ENCODE measurements at places on chromosomes 2 and 18.

GRCh38 chr2:138435701-138436100 is 65.9 kb upstream of the SPOPL start:
- DNase-seq = no peak

DNA sequence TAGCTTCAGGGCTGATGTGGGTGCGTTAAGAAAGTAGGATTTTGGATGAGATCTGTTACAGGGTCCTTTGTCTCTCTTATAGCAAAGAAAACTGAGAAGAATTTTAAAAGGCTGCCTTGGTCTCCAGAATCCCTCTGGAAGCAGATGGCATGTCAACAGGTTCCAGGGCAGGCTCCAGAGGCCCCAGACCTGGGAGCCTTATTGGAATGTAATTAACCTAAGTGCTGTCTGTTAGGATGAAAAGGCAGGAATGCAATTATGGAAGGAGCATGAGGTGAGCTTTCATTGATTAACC is 97.2 kb upstream of the PKDCC start:
- DNase-seq = no peak

DNA sequence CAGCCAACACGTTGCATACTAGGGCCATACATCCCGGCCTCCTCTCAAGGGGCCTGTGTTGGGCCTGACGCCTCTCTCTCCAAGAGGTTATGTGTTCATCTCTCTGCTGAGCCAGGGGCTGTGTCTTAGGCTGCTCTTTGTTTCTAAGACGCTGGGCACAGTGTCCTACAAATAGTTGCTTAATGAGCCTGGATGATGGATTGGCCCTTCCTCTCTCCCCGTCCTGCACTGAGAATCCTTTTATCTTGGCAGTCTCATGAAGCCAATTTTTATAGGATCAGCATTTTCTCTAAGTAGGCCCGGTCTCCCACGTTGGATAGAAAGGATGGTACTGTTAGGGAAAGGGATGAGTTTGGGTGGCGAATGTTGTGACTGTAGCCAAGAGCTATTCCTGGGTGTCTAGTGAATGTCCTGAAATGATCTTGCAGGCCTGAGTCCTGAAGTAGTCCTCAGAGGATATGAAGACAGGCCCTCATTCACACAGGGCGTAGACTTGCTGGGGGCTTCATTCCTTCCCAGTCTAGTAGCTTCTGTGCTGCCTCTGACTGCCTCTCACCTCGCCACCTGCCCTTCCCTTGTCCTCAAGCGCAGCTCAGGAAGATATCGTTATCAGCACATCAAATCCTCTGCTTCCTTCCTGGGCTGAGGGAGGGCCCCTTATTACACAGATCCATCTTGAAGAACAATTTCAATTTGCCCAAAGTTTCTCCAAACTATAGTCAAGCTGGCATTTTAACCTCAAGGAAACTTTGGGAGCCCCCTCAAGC is 8.8 kb downstream of the LBH start:
- DNase-seq = no peak

DNA sequence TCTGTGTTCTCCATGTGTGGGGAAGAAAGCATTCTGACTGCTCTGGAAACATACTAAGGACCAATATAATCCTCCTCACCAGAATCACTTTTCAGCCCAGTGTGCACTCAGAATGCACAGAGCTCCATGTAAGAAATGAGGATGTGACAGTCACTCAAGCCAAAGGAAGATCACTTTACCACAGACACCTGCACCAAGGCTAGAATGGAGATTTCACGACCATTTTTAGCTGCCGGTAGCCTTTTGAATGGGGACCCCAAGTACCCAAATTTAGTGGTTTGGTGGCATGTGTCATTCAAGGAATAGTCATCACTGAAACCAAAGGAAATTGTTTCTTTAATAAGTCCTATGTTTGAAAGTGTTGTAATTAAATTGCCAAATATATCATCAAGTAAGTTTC is 613.2 kb upstream of the ACVR2A start:
- DNase-seq = no peak

DNA sequence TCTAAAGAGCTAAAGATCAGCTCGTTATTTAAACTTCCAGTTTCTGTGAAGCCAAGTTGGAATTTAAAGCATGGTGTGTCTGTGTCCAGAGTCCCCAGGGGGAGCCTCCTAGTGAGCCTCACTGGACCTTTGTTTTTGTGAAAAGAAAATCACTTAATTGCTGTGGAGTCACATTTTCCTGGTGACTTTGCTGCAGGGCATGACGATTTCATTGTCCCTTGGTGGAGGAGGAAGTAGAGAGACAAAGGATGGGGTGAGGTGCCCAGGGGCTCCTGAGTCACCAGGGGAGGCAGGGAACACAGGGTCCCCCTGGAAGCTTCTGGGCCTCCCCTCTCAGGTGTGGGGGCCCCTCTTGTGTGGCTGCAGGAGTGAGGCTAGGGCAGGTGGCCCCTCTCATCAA is 19.7 kb downstream of the ATP6V1C2 start:
- DNase-seq = no peak

DNA sequence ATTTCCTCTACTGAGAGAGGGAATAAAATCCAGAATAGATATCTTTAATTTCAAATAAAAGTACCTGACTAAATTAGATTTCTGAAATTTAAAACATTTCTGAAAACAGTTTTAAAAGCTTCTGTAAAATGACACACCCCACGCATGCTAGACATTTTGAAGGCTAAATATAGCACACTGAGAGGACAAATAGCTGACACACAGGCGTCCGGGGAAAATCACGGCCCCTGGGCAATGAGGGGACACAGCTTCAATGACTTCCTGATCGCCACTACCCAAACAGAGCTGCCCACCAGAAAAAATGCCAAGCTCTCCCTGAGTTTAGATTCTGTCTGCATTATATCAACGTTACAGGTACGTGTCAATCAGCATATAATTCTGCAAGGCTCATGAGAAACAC is 10.9 kb downstream of the TBC1D8 start:
- no peak for DNase-seq

GRCh38 chr2:210503725-210504191 is 27.2 kb upstream of the LANCL1 start:
- DNase-seq = peak; percentile 49

GRCh38 chr2:207926989-207927300 is 98.4 kb downstream of the PLEKHM3 start:
- no peak for DNase-seq

- DNase-seq = no peak
Measured at GRCh38 chr2:196801674-196802261, 2.3 kb upstream of the GTF3C3 start.

DNA sequence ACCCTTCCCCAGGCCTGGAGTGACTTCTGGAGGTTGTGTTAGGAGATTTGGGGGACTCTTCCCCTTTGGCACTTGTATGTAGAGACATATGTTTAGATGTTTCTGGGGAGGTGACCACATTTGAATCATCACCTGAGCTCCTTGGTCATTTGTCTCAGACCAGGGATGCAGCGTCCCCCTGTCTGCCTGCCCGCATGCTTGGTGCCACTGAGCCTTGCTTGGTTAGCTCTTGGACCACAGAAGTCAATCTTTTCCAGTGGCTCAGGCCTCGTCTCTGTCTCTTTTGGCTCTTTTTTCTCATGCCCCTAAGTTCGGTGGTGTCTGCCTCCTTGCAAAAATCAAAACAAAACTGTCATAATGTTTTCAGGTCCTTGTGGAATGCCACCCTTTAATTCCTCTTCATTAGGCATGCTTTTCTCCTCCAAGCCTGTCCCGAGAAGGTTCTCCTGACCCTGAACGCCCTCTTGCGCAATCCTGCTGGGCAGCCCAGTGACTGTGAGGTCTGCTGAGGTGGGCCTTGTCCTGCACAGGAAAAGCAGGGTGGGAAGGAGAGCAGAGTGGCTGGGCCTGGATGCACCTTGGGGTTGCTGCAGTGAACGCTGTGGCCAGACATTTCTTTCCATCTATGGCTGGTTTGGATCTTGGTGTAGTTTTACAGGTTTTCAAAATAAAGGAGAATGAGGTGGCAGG is 24.9 kb downstream of the GLI2 start:
- no peak for DNase-seq

DNA sequence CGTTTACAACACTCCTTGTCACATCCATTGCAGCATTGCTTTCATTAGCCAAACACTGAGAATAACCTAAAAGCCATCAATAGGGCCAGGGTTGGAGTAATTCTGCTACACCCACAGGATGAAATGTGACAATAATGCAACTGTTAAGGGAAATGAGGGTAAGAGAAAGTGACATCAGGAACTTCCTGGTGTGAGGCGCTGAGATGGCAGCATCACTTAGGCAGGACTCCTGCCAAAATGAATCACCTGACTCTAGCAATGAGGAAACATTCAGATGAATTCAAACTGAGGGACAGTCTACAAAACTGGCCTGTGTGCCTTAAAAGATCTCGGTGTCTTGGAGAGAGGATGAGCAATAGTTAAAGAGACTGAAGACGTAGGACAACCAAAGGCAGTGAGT is 115.6 kb upstream of the AGAP1 start:
- no peak for DNase-seq

GRCh38 chr2:30213907-30214463 is 17.3 kb upstream of the LBH start:
- no peak for DNase-seq

- no peak for DNase-seq
Measured at GRCh38 chr18:42657551-42657950, 457.9 kb downstream of the RIT2 start.

- DNase-seq = no peak
Measured at GRCh38 chr2:198973785-198974184, 484.0 kb downstream of the SATB2 start.

GRCh38 chr18:13577091-13577697 is 149.2 kb downstream of the FAM210A start:
- DNase-seq = no peak

GRCh38 chr18:32435631-32436500 is 34.8 kb downstream of the GAREM1 start:
- DNase-seq = no peak

DNA sequence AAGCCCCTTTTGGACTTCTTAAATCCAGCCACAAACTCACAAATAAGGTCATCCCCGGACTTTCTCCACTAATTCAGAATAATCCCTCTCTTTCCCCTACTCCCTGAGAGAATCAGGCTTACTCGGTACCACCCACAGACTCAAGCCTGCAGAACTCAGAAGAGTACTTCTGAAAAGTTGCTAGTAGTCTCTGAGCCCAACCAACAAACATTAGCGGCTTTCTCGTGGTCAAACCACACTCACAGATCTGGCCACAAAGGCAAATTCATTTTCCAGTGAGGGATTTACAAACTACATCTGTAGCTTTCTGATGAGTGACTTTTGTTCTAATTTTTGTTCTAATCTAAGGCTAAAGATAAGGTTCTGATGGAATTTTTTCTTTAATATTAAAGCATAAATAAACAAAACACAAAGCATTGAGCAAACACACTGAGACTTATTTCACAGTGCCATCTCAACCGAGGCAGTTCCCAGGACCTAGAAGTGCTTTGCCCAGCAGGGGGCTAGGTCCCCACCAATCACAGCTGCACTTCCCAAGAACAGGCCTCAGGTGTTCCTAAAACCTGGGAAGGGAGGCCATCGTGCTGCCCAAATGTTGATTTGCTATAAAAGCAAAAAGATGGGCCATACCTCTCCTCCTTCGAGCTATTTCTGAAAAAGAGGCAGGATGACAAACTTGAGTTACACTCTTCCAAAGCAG is 110.7 kb downstream of the COLEC12 start:
- no peak for DNase-seq

GRCh38 chr2:192373221-192373620 is 178.5 kb upstream of the TMEFF2 start:
- no peak for DNase-seq

GRCh38 chr2:70463581-70463980 is 90.0 kb downstream of the TGFA start:
- no peak for DNase-seq

DNA sequence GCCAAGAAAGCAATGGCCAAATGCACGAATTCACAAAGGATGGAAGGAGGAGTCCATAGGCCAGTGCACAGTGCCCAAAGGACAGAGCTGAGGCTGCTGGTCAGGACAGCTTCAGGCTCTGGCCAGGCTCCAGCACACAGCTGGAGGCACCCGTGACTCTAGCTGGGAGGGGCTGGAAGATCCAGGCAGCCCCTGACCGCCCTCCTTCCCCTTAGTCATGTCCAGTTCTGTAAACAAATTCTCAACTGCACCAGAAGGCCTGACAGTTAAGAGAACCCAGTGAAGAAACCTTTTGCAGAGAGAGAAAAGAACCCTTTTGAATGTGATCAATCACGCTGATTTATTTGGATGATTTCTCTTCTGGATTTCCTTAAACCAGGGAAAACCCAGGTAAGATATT is 7.7 kb upstream of the YWHAQ start:
- DNase-seq = peak; percentile 25

- DNase-seq = no peak
Measured at GRCh38 chr2:58107803-58108710, 61.5 kb downstream of the VRK2 start.

- DNase-seq = no peak
Measured at GRCh38 chr2:234846599-234847363, 105.0 kb upstream of the SH3BP4 start.

DNA sequence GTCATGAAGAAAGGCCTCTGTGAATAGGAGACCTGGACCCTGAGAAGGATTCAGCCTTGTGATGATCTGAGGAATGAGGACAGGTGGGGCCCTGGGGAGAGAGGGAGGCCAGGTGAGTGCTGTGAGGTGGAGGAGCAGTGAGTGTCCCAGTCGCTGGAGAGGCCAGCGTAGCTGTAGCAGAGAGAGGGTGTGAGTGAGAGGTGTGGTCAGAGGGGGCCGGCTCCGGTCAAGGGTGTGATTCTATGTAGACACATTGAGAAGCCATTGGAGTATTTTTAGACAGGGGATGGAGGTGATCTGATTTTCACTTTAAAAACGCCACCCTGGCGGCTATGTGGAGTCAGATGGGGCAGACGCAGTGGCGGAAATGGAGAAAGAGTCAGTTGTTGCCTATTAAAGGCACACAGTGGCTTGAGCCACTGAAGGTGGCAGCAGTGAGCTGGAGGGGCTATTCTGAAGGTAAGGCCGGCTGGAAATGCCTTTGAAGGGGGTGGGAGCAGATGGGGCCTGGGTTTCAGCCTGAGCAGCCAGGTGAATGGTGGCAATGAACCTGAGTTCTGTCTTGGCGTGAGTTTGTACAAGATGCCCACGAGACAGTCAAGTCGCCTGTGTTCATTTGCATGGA is 55.6 kb downstream of the GREB1 start:
- DNase-seq = no peak

All from anterior cingulate cortex (tissue), 58 donors.